ENCODE measurements at places on chromosomes 1 and 21.

GRCh38 chr1:17892225-17892624 is 137.1 kb downstream of the ACTL8 start:
- DNase-seq: peak; percentile 8

GRCh38 chr21:42039470-42039901 is 29.3 kb upstream of the ZBTB21 start:
- peak; percentile 49 for DNase-seq

- no peak for DNase-seq
These were observed 8.3 kb upstream of the PLEKHO1 start for GRCh38 chr1:150141452-150141851.

DNA sequence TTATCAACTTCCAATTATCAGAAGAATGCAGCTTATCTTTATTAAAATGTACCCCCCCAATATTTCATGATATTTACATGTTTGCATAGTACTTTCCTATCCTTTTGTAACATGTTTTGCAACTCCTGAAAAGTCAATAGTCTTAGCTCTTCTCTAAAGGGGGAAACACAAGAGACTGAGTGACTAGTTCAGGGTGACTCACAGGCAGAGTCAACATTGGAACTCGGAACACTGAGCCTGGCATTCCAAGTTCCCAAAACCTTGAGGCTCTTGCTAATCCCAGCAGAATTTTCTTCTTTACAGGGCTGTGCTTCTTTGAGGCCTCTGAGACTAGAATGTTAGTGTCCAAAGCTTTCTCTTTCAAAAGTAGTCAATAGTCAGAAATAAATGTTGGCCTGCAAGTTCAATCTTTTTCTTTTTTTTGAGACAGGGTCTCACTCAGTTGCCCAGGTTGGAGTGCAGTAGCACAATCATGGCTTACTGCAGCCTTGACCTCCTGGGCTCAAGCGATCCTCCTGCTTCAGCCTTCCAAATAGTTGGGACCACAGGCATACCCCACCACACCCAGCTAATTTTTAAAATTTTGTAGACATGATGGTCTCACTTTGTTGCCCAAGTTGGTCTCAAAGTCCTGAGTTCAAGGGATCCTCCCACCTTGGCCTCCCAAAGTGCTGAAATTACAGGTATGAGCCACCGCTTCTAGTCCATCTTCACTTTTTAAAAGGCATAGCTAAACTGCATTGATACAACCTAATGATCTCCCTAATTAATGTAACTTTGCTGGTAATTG is 37.5 kb downstream of the ZNF281 start:
- peak; percentile 99 for DNase-seq

DNA sequence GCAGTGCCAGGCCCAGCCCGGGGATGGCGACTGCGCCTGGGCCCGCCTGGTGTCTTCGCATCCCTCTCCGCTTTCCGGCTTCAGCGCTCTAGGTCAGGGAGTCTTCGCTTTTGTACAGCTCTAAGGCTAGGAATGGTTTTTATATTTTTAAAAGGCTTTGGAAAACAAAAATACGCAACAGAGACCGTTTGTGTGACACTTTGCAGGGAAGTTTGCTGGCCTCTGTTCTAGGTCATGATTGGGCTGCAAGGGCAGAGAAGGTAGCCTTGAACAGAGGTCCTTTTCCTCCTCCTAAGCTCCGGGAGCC is 719 bp downstream of the SOD1 start:
- DNase-seq: peak; percentile 21

DNA sequence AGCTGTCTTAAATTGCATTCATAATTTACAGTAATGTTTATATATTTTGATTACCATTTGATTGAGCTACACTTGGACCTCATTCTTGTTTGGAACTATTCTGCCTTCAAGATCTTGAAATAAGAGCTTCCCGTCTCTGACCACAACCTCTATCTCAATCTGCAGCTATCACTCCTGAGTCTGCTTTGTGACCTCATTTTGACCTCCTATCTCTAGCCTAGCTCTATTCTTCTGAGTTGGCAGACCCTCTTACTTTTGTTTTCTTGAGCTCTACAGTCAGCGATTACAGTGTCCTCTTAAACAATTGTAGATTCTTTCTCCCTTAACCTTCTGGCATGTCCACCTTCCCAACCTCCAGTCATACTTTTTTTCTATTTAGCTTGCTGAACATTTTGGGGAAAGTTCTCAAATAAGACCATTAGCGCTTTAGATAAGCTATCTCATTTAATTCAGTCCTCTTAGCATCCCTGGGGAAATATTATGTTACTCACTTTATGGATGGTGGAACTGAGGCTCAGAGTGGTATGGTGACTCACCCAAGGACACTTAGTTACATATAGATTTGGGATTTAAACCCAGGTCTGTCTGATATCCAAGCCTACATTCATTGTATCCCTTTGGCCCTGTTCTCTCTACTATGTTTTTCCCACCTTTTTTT is 19.1 kb downstream of the RPAP2 start:
- no peak for DNase-seq

DNA sequence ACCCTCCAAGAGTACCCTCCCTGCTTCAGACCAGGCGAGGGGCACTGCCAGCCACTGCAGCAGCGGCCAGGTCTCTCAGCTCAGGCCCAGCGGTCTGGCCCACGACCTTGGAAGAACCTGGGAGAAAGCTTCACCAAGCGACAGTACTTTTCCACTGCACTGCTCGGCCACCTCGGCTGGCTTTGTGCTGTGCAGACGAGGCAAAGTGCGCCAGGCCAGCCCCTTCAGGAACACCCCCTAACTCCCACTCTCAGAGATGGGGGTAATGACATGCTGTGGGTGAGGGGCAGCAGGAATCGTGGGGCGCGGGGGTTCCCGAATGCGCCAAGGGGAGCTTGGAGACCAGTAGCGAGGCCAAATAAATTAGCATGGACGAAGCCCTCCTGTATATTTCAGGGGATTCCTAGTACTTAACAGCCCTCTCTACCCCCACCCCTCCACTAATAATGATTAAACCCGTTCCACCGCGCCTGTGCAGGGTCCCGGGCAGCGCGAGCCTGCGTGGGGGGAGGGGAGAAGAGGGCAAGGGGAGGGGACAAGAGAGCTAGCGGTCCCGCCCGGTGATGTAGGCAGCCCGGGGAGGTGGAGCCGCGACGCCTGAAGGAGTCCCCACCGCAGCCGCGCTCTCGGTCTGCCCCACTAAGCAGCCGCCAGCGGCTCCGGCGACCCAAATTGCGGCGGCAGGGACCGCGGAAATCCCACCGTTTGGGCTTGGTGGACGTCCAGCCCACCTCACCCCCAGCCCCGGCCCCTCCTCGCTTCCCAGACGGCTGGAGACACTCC is at the start of gene FAM43B:
TSS of gene FAM43B (plus strand) at position 629 of the 783 bp plus-strand sequence. CDS start 401 bp downstream, outside the sequence.
- no peak for DNase-seq

- peak; percentile 100 for DNase-seq
These were observed 119.2 kb downstream of the GALNT2 start for GRCh38 chr1:230186003-230186863.

DNA sequence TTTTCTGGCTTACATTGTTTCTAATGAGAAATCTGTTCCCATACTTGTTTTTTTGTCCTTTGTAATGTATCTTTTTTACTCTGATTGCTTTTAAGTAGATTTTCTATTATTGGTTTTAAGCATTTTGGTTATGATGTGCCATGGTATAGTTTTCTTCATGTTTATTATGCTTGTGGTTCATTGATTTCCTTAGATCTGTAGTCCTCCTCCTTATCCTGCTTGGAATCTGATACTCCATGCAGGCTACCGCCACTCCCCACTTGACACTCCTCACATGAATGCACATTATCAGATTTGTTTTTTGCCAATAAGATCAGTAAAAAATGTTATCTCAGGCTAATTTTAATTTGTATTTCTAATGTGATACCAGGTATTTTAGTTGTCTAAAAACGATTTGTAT is 20.8 kb downstream of the UROD start:
- no peak for DNase-seq

- DNase-seq: no peak
These were observed 63.3 kb upstream of the ZC3H11B start for GRCh38 chr1:219676012-219676765.

DNA sequence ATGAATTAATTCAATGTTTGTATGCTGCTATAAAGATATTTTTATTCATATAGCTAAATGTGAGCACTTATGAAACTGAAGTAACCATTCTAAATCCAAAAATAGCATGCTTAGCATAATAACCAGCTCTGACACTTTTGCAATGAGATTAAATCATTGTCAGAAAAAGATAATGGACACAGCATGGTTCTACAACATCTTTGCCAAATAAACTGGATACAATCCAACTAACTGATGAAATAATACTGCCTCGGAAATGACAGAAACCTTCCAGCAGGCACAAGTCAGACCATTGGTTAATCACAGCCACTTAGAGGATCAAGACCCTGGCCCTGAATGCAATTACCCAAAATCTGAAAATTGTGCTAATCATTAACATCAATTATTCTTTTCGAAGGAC is 592.7 kb upstream of the ADGRL4 start:
- no peak for DNase-seq

DNA sequence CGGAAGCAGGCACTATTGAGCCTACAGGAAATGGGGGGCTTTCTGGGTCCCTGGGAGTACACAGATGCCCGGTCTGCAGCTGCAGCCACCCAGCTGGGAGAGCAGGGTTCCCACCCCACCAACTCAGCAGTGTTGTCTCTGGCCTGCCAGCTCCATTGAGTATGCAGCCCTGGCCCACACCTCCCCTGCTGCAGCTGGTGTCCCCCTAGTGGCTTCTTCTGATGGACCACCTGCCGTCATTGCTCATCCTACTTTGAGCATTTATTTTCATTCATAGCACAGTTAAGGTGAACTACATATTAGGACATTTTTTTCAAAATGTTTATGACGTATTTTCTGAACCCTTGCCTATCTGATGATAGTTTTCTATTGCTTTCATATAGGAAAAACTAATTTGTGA is 189.8 kb upstream of the LYPLAL1 start:
- DNase-seq: no peak

DNA sequence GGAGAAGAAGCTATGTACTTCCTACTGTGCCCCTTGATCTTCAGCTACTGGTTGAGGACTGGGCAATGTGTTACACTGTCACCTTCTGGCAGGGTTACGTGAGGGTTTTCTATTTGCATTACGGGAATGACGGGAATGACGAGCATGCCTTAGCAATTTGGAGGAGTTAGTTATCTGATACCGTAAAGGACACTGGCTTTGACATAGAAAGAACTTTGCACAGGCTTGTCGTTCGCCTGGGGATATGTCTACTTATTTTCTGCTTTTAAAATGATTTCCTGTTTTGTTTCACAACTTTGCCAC is 19.8 kb upstream of the ACBD6 start:
- DNase-seq: no peak

- no peak for DNase-seq
These were observed 26.2 kb upstream of the PADI4 start for GRCh38 chr1:17281775-17282181.

Data from PC-3 (cell line).